ENCODE measurements at places on chromosomes 7 and 10.

- DNase-seq = no peak
These were observed 80.8 kb downstream of the TMEM106B start for GRCh38 chr7:12291870-12292269.

DNA sequence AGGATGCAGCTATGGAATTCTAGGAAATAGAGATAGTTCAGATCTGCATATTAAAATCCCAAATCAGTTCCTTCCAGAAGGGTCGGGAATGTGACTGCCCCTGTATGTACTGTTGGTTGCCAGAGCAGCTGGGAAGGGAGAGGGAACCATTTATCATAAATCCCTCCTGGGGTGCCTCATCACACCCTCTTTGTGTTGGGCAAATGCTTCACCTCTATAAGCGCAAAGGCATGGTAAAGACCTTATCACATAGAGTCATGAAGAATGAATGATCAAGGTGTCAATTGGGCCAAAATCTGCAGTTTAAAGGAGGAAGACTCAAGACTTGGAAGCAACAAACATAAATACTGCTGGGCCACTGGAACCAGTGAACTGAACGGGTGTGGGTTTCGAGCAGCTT lies 65.0 kb downstream of the FRMD4A start:
- DNase-seq = no peak

- peak; percentile 96 for DNase-seq
These were observed 109.4 kb upstream of the PDCD4 start for GRCh38 chr10:110762109-110762848.

- no peak for DNase-seq
These were observed 220.0 kb upstream of the SEMA3C start for GRCh38 chr7:81138870-81139269.

DNA sequence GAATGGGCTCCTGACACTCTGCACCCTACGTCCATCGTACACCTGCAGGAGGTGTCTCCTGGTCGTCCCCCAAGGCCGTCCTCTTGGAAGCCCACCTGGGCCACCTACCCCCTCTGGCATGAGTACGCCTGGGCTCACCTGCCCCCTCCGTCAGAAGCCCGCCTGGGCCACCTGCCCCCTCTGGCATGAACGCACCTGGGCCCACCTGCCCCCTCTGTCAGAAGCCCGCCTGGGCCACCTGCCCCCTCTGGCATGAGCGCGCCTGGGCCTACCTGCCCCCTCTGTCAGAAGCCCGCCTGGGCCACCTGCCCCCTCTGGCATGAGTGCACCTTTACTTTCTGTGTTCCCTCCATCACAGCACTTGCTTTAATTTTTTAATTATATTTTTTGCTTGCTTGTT lies 401.2 kb downstream of the PTPRN2 start:
- no peak for DNase-seq

GRCh38 chr10:98080494-98080893 lies 50.1 kb upstream of the CRTAC1 start:
- no peak for DNase-seq

DNA sequence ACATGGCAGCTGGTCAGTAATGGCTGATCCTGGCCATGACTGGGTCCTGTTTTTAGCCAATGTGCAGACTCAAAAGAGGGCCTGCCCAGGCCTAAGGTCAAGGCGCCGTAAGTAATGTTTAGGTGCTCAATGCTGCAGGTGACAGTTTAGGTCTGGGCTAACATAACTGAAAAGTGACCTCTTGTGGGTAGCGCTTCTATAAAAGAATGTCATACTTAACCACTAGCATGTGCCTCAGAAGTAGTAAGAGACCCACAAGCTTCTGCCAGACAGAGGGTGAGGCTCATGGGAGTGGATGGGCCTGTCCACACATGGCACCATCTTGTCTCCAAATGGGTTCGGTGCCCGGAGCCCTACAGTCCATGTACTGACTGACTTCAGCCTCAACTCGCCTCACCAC lies 90.5 kb upstream of the GSDME start:
- no peak for DNase-seq

- DNase-seq = no peak
These were observed 118.6 kb upstream of the RET start for GRCh38 chr10:42958142-42958868.

GRCh38 chr7:99740573-99741440 lies 5.8 kb upstream of the CYP3A7 start:
- no peak for DNase-seq

- no peak for DNase-seq
These were observed 1.9 kb upstream of the RET start for GRCh38 chr10:43074827-43075611.
